ENCODE measurements at places on chromosomes 2 and 18. TPM values are rescaled to one million over a fixed set of nuclear protein-coding genes. Genes with fewer than 3 reads are reported as not detected.

OR6B3 gene
- total RNA-seq = not detected

SLC9A4 gene
- total RNA-seq = 0.04 TPM

ZNG1B gene
- 44.0 TPM for total RNA-seq

TGFA gene
- total RNA-seq = 45.0 TPM

CYTIP gene
- total RNA-seq = 0.26 TPM

MTA3 gene
- total RNA-seq = 27.6 TPM

ASB18 gene
- total RNA-seq = 0.15 TPM

HOXD4 gene
- 1.8 TPM for total RNA-seq

BOK gene
- 39.3 TPM for total RNA-seq

LAPTM4A gene
- 62.7 TPM for total RNA-seq

FAP gene
- not detected for total RNA-seq

RTP5 gene
- not detected for total RNA-seq

LGALSL gene
- total RNA-seq = 12.1 TPM

SATB2 gene
- total RNA-seq = 5.1 TPM

PUM2 gene
- total RNA-seq = 25.3 TPM

ACTG2 gene
- total RNA-seq = 3.8 TPM
